ENCODE measurements at places on chromosomes 7 and 10. TPM values are rescaled to one million over a fixed set of nuclear protein-coding genes. Genes with fewer than 3 reads are reported as not detected.

Gene IDI2
- total RNA-seq = not detected

Gene PRTFDC1
- 17.3 TPM for total RNA-seq

Gene FAM25C
- total RNA-seq = not detected

Gene TMEM140
- 1.1 TPM for total RNA-seq

Gene IFIT1B
- total RNA-seq = not detected

Gene MYOZ1
- not detected for total RNA-seq

Gene FXYD4
- not detected for total RNA-seq

Gene IL15RA
- 2.7 TPM for total RNA-seq

Gene RGR
- not detected for total RNA-seq

All from A549 treated with Mapracorat at 1 μM for 4 hours (cell line).